ENCODE measurements at places on chromosomes 4 and X.

DNA sequence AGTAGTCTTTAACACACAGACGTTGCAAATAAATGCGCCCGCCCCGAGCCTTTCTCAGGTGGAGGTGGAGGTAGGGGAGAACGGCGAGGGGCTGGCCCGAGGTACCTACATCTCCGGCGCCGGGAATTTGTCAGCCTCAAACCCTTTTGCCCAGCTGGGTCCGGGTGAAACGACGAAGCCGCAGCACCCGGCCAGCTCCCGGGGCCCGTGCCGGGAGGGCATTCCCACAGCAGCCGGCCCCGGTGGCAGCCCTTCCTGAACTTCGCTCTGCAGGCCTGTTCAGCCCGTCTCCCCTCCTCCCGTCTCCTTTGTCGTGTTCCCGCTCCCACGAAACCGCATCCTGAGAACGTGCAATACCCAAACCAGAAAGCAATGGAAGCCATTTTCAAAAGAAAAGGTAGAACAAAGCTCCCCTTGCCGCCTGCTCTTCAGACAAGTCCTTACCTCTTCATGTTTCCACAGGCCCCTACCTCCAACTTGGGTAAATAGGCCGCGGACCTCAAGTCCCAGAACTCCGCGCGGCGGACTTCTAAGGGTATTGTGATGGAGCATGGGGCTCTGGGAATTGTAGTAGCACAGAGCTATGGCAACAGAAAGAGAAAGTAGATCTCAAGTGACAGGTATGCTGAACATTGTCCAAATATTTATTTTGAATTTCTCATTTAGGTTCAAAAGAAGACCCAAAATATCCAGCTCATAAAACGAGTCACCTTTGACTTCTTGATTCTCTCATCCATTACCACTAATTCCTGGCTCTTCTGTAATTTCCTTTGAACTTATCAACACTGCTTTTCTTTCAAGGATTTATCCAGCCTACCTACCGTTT lies at the start of gene RBM41:
RBM41 (minus strand) TSS at position 501 of the 826 bp plus-strand sequence; CDS start at position 452, 49 bp downstream.
- DNase-seq, result peak; percentile 58

DNA sequence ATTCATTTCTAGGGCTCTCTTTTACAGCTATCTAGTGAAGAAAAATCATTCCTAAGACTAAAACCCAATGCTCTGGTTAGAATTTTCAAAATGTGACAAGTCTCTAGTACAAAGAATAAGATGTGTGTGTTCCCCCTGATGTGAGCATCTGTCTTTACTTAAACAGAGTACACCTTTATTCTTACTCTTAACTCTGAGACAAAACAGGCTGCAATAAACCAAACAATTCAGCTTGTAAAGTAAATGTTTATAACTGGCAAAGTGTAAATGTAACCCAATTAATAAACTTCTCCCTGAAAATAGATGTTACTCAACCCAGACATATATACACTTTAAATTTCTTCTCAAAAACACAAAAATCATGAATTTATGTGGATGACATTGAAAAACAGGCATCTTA lies 51.6 kb downstream of the PTCHD1 start:
- no peak for DNase-seq

DNA sequence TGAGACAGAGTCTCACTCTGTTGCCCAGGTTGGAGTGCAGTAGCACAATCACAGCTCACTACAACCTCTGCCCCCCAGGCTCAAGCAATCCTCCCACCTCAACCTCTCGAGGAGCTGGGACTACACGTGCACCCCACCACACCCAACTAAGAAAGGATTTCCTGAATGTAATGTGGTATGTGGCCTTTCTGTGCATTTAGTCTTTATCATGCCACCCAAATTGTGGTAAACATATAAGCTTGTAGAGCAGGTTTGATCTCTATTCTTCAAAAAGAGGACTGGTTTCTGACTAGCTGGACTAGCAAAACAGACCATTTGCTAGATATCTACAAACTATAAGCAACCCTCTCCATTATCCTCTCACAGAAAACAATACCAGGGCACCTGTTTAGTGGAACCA lies 33.6 kb downstream of the ELOVL6 start:
- DNase-seq, result no peak

- DNase-seq, result no peak
These were observed 2078.4 kb upstream of the TENM3 start for GRCh38 chr4:180164799-180165198.

DNA sequence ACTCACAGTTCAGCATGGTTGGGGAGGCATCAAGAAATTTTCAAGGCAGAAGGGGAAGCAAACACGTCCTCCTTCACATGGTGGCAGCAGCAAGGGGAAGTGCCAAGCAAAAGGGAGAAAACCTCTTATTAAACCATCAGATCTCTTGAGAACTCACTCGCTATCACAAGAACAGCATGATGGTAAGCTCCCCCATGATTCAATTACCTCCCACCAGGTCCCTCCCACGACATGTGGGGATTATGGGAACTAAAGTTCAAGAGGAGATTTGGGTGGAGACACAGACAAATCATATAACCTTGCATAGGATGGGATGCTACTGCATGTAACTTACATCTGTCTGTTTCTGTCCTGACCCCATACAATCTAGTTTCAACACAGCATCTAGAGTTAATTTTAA lies 511.8 kb upstream of the ARX start:
- no peak for DNase-seq

DNA sequence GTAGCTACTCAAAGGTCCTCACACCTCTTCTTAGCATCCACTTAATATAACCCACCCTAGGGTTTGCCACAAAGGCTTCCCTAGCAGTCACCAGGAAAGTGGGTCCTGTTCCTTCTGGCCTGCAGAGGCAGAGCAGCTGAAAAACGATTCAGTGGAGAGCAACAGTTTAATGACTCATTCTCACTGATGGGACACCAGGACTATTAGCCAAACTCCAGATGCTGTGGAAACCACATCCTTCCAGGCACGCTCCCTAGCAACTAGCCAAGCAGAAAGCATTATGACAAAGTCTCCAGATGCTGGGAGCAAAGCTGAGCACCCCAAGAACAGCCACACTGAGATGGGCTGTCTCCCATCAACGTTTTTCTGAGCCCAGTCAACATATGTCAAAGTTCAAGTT lies 30.3 kb upstream of the UTP14A start:
- DNase-seq, result no peak

DNA sequence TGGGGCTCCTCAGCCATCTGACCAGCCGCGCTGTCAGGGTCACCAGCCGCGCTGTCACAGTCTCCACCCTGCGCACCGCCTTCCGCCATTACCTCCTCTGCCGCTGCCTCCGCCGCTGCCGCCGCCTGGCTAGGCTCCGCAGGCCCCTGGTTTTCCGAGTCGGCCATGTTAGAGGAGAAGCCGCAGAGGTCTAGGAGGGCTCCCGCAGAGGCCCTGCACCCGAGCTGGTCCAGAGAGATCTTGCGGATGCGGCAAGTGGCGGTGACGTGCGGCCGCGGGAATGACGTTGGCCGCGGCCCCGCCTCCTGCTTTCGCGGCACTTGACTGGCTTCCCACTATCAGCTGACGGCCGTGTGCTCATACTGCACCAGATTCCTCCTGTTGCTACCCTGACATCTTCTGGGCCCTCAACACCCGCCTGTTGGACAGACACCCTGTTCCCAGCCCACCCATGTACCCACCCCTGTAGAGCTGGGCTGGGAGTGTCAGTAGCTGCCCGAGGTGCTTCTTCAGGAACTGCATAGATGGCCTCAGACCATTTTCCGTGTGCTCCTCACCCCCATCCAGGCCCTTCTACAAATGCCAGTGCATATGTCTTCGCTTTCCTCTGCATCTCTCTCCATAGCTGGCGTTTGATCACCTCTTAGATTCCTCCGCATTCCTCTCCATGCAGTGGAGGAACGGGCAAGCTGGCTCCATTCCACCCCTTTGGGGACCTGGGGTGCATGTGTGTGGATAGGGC lies at the start of gene NAP1L5:
NAP1L5 (minus strand) TSS at position 242 of the 742 bp plus-strand sequence; CDS start at position 167, 75 bp downstream.
- no peak for DNase-seq

- no peak for DNase-seq
These were observed 164.2 kb upstream of the SPRY1 start for GRCh38 chr4:123232439-123232838.

DNA sequence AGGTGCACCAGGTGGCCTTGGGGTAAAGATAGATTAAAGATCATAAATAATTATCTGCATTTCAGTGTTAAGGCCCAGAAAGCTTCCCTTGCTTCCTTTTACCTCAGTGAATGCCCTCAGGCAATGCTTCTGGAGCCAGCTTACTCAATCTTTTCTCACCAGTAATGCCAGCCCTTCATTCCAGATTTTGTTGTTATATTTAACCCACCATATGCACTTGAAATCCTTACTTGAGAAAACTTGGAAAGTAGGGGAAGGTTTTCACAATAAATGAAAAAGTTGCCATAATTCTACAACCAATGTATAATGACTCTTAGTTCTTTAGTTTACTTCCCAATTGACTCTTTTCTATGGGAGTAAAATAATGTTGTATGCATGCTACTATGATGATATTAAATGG lies 17.1 kb upstream of the PBDC1 start:
- no peak for DNase-seq

DNA sequence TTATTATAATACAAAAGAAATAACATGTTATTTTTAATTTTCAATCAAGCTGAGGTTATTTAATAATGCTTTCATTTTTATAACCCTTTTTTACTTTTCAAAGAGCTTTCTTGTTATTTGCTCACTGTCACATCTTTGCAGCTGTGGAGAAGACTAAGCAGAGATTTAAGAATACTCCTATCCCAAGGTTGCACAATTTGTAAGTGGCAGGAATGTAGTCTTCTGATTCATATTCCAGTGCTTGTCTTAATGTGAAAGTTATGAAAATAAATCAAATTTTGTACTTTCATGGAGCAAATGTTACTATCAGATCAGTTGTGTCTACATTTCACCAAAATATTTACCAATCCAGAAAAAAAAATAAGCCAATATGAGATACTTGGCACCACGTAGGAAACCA lies 86.6 kb downstream of the DDIT4L start:
- DNase-seq, result no peak

DNA sequence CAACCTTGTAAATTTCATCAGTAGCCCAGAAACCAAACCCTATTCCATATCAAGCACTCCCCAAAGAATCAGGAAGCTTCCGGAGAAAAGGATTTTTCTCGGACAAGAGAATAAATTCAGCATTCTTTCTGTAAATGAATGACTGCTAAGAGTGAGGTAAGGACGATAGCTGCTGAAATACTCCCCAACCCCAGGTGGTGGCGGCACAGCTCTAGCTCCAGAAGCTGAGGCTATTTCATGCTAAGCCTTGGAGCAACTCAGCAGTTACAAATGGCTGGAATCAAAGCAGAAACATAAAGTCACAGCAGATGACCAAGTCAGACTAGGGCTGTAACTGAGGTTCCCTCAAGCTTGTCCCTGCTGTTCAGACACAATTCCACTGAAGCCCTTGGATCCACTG lies 13.9 kb upstream of the PCDH19 start:
- DNase-seq, result no peak

- no peak for DNase-seq
These were observed 187.1 kb downstream of the BCOR start for GRCh38 chrX:39910651-39911050.

DNA sequence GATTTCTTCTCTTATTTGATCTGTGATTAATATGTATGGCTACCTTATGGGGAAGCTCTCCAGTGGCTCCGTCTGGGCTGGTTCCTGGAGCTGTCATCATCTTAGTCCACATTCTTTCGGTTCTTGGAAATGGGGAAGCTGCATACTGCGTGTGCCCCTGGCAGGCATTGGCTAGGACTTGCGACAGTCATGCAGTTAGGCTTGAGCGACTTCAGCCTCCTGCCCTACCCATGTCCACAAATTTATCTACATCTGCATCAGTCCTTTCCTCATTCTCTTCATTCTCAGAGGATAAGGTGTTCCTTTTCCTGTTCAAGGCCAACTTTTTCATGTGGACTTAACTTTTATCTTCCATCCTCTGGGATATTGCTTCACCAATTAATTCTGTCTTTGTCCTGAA lies 214.2 kb downstream of the RELL1 start:
- no peak for DNase-seq

GRCh38 chr4:149292425-149293007 lies 523.1 kb downstream of the IQCM start:
- no peak for DNase-seq

DNA sequence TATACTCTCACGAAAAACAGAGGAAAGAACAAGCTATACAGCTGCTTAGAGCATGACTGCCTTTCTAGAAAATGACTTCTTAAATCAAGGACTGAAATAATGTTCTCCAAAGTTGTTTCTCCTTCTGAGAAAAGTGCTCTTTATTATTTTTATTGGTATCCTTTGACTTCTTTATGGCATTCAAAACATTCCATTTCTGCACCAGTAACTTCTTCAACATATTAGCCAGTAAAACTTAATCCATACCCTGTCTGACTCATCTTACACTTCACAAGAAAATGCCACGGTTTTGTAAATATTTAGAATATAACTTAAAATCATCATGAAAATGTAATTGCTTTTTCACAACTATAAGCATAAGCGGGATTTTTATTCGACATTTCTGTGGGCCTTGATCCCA lies 180.4 kb downstream of the NR3C2 start:
- DNase-seq, result no peak

- DNase-seq, result no peak
These were observed 176.2 kb upstream of the MAOA start for GRCh38 chrX:43479850-43480249.

GRCh38 chrX:154592505-154592904 lies 7.6 kb downstream of the CTAG1A start:
- DNase-seq, result no peak

DNA sequence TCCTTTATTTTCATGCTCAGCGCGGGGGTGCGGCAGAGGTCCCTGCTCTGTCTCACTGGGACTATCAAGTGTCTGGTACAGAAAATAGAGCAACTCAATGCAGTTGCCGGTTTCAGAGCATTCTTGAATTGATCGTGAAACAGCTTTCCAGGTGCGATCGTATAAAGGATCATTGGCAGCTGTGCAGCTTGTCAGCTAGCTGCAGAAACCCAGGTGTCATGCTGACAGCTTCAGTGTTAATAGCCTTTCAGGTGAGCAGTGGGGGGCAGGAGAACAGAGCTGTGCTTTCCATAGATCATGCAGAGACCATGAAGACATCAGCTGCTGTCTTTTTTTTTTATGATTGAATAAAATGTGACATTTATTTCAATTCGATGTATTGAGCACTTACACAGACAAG lies 583.9 kb downstream of the NLGN4X start:
- no peak for DNase-seq

DNA sequence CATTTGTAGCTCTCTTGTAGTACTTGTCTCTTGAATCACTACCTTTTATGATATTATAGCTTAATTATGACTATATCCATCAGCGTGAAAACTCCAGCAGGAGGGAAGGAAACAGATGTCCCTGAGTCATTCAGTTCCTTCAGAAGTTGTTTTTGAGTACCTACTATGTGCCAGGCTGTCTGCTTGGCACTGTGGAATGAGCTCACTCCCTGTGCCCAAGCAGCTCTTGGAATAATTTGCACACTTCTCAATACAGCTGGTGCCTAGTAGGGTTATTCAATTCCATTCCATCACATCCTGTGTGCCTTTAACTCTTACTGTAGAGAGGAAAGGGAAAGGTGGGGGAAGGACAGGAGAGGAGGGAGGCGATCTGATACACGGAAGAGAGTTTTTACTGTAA lies 77.1 kb downstream of the NFKB1 start:
- no peak for DNase-seq

All from NCI-H774 (cell line).